ENCODE measurements at places on chromosomes 2 and 18. TPM values are rescaled to one million over a fixed set of nuclear protein-coding genes. Genes with fewer than 3 reads are reported as not detected.

The HAAO gene
- total RNA-seq: 1.4 TPM

The FSHR gene
- total RNA-seq: 1.9 TPM

The TLX2 gene
- total RNA-seq: 1.4 TPM

The SOCS6 gene
- 14.4 TPM for total RNA-seq

The IL36B gene
- total RNA-seq: not detected

The GPR45 gene
- 2.6 TPM for total RNA-seq
